Psoas muscle (tissue), 8 donors: ENCODE measurements at places on chromosomes 7 and 10.

DNA sequence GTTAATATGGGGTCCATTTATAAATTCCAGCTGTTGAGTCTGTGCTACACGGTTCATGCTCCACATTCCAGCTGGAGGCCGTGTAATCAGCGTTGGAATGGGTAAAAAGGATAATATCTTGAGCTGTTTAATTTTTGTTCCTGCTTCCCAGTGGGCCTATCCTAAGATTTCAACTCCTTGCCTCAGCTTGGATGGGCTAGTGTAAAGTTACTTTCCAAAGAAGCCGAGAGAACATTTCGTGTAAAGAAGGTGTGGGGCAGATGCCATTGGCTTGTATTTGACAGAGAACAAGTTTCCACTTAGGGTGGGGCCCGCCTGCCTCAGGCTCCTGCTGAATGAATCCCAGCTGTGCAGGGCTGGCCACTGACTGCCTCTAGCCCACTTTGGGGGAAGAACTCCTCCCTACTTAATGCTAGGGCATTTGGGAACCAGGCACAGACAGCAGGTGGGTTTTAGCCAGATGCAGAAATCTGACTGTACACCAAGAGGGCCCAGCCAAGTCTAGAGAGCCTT, 125.9 kb upstream of the LYZL2 start:
- DNase-seq = peak; percentile 46

DNA sequence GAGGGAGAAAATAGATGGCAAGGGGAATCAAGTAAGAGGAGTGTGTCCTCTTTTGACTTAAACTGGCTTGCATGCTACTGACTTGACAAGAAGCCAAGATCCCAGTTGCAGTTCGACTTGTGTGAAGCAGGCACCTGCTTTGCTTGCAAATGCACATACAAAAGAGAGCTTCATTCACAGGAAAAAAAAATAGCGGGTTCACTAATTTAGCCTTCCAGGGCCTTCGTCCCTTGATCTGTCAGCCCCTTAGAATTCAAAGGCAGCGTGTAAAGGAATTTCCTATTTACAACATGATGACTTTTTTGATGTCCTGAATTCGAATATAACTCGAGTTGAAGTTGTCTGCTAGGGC, 192.1 kb downstream of the CELF2 start:
- no peak for DNase-seq

DNA sequence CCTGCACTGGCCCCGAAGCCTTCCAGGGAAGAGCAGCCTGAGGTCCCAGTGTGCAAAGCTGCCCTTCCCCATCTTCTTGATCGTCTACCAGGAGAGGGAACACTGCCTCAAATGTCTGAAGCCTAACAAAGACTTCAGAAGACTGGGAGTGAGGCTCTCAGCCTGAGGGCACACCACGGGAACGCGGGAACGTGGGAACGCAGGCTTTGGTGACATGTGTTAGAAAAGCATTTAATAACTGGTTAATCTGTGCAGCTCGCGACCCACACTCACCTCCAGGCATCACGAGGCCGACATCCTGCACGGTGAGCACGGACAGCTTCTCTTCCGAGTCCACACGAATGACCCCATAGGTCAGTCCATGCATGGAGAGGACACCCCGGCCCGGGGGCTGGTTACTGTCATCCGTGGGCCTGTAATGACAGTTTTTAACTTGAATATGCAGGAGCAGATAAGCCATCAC, 234.0 kb downstream of the ZMYND11 start:
- DNase-seq = no peak

DNA sequence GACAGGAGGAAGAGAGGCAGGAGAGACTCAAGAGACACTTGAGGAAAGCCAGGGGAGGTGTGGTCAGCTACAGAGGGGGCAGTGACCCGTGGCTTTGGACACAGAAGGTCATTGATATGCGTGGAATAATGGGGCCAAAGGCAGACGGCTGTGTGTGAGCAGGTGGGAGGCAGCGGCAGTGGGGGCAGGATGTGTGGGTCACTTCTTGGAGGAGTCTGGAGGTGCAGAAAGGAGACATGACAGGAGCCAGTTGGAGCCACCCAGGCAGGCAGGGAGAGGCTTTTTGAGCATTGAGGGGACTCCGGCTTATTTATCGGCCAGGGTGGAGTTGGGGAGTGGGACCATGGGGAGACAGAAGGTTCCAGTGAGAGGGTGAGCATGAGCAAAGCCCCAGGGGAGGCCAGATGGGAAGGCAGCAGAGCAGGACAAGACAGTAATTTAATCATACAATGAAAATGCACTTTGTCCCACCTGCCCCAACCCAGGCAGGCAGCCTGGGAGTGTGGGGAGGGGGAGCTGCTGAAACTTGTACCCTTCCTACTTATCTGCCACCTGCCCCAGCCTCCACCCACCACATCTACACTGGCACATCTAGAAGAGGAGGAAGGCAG, 5.0 kb downstream of the LDB3 start:
- DNase-seq = no peak

- no peak for DNase-seq
Measured at GRCh38 chr10:128001849-128002248, 94.9 kb downstream of the PTPRE start.

DNA sequence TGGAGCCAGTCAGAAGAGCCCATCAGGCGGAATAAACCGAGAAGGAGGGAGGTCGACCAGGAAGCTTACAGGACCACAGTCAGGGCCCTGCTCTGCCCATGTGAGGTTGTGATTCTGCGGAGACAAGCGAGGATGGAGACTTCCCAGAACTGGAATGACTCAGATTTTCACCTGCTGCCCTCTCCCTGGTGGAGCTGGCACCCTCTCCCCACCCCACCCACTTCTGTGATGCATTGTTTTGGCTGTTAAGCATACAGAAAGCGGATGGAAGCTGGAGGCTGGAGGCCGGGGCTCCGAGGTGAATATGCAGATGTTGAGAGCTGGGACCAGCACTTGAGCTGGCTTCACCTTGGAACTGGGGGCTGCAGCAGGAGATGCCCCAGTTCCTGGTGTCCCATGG, 57.4 kb downstream of the NPTX2 start:
- no peak for DNase-seq

- no peak for DNase-seq
Measured at GRCh38 chr10:75097666-75098285, 13.7 kb upstream of the SAMD8 start.

DNA sequence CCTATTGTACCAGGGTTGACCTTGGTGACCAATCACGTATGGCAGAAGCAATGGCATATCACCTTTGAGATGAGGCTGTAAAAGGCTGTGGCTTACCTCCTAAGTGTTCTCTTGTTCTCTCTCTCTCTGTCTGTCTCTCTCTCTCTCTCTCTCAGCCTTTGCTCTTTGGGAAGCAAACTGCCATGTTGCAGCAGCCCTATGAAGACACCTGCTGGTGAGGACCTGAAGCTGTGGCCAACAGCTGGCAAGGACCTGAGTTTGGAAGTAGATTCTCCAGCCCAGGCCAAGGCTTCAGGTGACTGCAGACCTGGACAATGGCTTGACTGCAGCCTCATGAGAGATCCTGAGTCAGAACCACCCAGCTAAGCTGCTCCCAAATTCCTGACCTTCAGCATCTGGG, 161.4 kb downstream of the GPAM start:
- DNase-seq = no peak

- no peak for DNase-seq
Measured at GRCh38 chr10:71381611-71382010, 15.1 kb upstream of the CDH23 start.

GRCh38 chr10:104308439-104308903, 29.8 kb downstream of the ITPRIP start:
- DNase-seq = no peak

GRCh38 chr7:155322530-155322929, 24.9 kb downstream of the INSIG1 start:
- no peak for DNase-seq
